ENCODE measurements at places on chromosomes 13 and 19. TPM values are rescaled to one million over a fixed set of nuclear protein-coding genes. Genes with fewer than 3 reads are reported as not detected.
A peak's percentile ranks its signal among the peaks of the same experiment; 100 is the strongest.

- no peak for DNase-seq
Observed at GRCh38 chr13:25660996-25661395, 289.2 kb downstream of the ATP8A2 start.

DNA sequence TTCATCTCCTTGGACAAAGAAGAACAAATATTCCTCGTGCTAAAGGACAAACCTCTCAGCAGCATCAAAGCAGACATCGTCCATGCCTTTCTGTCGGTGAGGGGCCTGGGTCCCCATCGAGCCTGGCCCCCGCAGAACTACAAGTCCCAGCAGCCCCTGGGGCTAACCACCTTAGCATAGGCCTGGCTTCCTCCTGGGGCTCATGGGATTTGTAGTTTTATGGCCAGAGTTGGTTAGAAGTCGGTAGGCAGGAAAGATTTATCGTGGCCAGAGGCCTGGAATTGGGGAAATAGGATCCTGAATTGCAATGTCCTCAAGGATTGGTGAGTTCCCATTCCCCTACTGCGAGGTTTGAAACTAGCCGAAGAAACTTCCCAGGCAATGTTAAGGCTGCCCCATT, 19.6 kb downstream of the TMEM150B start:
- DNase-seq: no peak

DNA sequence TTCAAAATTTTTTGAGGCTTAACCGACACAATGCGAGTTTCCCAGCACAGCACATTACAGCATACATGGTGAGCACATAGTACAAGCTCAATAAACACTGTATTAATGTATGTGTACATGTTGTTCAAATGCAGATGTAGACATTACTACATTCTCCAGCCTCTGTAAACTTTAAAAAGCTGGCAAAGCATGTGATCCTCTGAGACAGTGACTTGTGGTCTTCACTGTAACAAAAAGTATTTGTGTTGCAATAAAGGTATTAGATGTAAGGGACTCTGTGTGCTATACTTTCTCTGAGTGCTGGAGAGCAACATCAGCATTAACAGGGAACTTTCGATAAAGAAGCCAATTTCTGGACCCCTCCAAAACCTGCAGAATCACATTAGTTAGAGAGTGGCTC, 46.4 kb upstream of the ZNF254 start:
- no peak for DNase-seq

DNA sequence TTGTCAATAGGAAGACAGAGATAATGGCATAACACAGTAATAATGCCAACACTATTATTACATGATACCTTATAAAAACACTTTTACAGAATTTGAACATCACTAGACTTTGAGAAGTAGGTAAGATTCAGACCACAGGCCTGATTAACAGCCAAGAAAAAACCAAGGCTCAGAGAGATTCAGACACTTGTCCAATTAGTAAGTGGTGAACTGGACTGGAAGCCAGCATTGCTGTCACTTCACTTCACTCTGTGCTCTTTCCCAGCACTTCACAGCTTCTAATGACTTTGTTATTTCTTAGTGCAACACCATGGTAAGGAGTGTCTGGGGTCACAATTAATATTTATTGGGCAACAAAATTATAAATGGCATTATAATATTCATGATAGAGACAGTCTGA, 91.9 kb downstream of the TRPC4 start:
- DNase-seq: no peak

GRCh38 chr19:19447536-19448237, 42.2 kb downstream of the GATAD2A start:
- no peak for DNase-seq

GRCh38 chr13:32528358-32528757, 10.2 kb downstream of the N4BP2L2 start:
- no peak for DNase-seq

DNA sequence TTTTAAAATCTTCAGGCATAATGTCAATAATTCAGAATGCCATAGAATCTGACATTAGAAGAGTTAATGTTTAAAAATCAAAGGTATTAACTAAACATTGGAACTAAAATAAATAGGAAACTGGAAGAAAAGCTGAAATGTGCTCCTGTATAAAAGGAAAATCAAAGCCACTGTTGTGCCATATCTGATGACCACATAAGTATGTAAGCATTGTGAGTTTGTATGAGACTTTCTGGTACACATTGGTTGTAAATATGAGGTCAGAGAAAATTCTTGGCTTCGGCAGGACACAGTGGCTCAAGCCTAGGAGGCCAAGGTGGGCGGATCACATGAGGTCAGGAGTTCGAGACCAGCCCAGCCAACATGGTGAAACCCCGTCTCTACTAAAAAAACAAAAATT, 48.3 kb upstream of the INTS6 start:
- DNase-seq: no peak

GRCh38 chr19:42303101-42303464, 659 bp upstream of the PAFAH1B3 start:
- no peak for DNase-seq

DNA sequence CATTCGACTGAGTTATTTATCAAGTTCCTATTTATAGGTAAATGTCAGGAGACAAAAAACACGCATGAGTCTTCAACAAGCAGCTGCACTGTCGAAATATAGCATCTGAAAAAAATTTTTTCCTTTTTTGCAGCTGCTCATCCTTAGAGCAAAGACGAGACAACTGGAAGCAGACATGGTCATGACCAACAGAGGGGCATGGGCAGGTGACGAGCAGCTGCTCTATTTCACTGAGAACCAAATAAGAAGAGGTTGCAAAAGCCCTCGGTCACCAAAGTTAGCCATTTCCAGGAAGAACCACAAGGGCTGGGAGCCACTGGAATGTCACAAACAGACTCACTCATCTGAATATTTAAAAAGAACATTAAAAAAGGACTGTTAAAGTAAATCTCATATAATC, 22.2 kb downstream of the SOHLH2 start:
- DNase-seq: no peak

- DNase-seq: no peak
Observed at GRCh38 chr13:65454403-65454802, 1775.7 kb downstream of the PCDH9 start.

DNA sequence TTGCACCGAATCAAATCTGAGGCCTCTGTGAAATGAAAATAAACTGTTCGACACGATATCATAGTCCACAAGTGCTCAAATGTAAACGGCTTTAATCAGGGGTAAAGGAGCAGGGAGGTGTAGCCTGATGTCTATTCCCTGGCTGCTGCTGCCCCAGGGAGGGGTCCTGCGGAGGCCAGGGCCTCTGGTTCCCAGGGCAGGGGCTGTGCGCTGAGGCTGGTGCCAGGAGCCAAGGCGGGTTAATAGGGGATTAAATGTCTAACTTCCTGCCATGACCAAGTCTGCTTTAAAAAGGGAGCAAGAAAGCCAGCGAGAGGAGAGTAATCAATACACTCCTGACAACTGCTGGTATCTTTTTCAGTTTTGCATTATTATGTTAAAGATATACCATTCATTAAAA, 59.4 kb downstream of the ZNF536 start:
- no peak for DNase-seq

GRCh38 chr13:45604892-45605291, 10.6 kb downstream of the ERICH6B start:
- DNase-seq: no peak

- DNase-seq: no peak
Observed at GRCh38 chr19:12995596-12996405, 526 bp downstream of the NFIX start.

- DNase-seq: no peak
Observed at GRCh38 chr13:73835138-73835721, 299.0 kb downstream of the KLF12 start.

DNA sequence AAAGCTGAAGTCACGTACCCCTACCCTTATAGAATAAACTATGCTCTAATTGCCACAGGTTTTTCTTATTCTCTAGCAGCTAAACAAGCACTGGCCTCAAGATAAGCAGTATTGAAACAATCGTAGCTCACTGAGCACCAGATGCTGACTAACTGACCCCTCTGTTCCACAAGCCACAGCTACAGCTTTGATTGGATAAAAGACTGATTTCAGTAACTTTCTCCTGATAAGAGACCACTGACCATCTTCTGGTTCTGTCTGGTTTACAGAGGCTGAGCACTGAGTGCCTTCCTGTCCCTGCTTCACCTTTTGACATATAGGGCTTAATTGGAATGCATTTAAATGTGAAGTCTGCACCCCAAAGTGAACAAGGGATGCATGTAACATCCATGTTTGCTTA, 8.4 kb upstream of the RAP2A start:
- DNase-seq: no peak

DNA sequence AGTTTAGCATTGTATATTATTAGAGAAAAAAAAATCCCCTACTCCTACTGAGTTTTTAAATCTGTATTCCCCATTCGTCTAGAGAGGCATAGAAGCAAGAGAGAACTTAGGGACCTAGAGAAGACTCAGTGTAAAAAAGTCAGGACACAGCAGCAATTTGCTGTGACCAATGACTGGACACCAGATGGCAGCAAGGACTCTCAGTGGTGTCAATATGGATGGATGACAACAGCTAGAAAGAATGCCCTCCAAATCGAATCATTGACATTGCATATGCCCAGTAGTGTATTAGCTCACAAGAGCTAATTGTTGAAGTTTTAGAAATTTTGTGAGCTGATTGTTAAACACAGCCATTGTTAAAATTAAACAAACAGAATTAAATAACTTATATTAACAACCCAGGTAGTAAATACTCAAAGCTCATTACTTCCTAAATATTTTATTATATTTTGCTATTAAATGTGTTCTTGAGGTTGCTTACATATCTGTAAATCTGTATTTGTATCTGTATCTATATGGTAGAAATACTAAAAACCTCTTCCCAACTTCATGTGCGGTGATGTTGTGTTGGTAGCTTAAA, 43.9 kb downstream of the SIAH3 start:
- no peak for DNase-seq

GRCh38 chr13:74633734-74634133, 499.5 kb upstream of the KLF12 start:
- no peak for DNase-seq

DNA sequence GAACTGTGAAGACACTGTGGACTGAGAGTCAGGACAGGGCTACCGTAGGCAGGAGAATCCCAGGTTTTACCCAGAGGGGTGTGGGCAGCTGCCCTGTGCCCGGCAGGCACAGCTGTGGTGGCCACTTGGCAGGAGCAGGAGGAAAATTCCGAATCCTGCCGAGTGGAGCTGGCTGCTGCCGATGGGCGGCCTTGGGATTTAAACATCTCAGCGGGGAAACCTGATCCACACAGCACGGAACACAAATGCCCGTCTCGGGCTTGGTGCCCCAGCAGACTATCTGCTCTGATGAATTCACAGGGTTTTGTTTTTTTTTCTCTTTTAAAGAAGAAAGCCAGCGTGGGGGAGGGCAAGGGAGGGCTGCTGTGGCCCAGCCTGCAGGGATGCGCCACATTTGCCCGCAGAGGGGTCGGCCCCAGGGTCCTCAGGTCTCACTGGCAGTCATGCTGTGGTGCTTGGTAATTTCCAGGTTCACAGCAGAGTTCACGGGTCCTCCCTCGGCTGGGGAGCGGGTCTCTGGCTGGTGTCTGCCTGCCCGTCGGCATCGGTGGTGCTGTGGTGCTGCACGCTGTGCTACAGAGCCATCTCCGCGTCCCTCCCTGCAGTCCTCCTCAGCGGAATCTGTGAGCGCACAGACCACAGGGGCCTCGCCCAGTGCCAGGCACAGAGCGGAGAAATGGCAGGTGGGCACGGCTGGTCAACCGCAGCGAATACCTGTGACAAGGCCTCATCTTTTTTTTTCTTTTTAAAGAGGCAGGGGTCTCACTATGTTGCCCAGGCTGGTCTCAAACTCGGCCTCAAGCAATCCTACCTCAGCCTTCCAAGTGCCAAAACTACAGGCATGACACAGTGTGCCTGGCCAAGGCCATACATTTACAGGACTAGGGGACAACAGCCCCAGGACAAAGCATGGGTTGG, 28.1 kb downstream of the MPND start:
- DNase-seq: no peak

GRCh38 chr19:54100561-54100960, at the start of gene OSCAR:
TSS of gene OSCAR (minus strand) at chr19:54100803. CDS start at chr19:54100792, 11 bp downstream.
- no peak for DNase-seq

- no peak for DNase-seq
Observed at GRCh38 chr19:52170304-52170703, 1.1 kb downstream of the ZNF836 start.

DNA sequence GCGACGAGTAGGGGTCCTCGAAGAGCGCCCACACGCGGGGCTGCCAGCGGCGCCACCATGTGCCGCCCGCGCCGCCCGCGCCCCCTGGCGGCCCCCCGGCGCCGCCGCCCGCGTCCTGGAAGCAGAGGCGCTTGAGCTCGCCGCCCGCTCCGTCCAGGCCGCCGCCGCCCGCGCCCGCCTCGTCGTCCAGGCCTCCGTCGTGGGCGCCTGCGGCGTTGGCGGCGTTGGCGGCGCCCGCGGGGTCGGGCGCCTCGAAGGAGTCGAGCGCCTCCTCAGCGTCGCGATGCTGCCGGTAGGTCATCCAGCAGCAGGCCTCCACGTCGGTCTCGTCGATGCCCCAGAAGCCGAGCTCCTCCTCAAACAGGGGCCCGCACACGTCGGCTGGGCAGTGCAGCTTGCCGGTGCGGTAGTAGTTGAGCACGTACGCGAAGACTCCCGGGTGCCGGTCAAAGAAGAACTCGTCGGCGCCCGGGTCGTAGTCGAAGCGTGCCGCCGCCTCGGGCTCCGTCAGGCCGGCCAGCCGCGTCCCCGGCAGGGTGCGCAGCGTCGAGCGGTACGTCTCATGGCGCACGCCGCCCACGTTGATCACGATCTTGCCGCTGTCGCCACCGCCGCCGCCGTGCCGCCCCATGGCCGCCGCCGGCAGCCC, 829 bp downstream of the KCNC3 start:
- DNase-seq: no peak

DNA sequence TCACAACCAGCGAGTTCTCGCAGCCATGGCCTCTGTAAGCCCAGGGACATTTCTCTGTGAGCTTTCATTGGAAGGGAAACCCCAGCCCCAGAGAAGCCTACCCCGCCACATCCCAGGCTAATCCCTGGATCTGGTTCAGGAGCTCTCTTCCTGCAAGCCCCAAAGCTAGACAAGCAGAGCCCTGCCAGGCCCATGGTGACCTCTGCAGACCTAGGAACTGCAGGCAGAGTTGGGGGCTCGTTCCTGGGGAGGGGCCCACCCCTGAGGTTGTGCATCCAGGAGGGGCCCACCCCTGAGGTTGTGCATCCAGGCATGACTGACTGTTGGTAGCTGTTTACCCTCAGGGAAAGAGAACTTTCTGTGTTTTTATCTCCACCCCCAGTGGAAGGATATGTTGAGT, 21.7 kb downstream of the KCTD15 start:
- peak; percentile 55 for DNase-seq

GRCh38 chr13:68168448-68168847, 938.3 kb upstream of the PCDH9 start:
- no peak for DNase-seq

- no peak for DNase-seq
Observed at GRCh38 chr13:25683056-25683455, 311.3 kb downstream of the ATP8A2 start.

- no peak for DNase-seq
Observed at GRCh38 chr13:78228940-78229339, 310.3 kb upstream of the EDNRB start.

GRCh38 chr19:16131648-16132047, 11.8 kb upstream of the HSH2D start:
- no peak for DNase-seq

Gene PCDH8
- total RNA-seq: not detected

Gene GSX1
- total RNA-seq: not detected

Gene KLC3
- not detected for total RNA-seq

Gene TNNT1
- not detected for total RNA-seq

Gene PIBF1
- 17.1 TPM for total RNA-seq

Gene NCR1
- 0.51 TPM for total RNA-seq

Gene NLRP11
- not detected for total RNA-seq

Gene FCAR
- total RNA-seq: 16.3 TPM

Gene SPRED3
- total RNA-seq: 2.2 TPM

Gene TMEM190
- total RNA-seq: not detected

Gene GAPDHS
- total RNA-seq: not detected

Gene OR7A5
- not detected for total RNA-seq

Gene C3
- 1,009 TPM for total RNA-seq

Gene DIAPH3
- total RNA-seq: 0.26 TPM

Data from mesenteric fat pad (tissue), 1 donor.